ENCODE measurements at places on chromosomes 7 and 10. TPM values are rescaled to one million over a fixed set of nuclear protein-coding genes. Genes with fewer than 3 reads are reported as not detected.

FEZF1 gene
- not detected for total RNA-seq

CALHM3 gene
- not detected for total RNA-seq

SPOCK2 gene
- total RNA-seq: 260 TPM

SPDYE2 gene
- total RNA-seq: 1.4 TPM

GNAT3 gene
- total RNA-seq: not detected

All from dorsolateral prefrontal cortex (tissue), 122 donors.